ENCODE measurements at places on chromosomes 1 and 21.
A peak's percentile ranks its signal among the peaks of the same experiment; 100 is the strongest.

DNA sequence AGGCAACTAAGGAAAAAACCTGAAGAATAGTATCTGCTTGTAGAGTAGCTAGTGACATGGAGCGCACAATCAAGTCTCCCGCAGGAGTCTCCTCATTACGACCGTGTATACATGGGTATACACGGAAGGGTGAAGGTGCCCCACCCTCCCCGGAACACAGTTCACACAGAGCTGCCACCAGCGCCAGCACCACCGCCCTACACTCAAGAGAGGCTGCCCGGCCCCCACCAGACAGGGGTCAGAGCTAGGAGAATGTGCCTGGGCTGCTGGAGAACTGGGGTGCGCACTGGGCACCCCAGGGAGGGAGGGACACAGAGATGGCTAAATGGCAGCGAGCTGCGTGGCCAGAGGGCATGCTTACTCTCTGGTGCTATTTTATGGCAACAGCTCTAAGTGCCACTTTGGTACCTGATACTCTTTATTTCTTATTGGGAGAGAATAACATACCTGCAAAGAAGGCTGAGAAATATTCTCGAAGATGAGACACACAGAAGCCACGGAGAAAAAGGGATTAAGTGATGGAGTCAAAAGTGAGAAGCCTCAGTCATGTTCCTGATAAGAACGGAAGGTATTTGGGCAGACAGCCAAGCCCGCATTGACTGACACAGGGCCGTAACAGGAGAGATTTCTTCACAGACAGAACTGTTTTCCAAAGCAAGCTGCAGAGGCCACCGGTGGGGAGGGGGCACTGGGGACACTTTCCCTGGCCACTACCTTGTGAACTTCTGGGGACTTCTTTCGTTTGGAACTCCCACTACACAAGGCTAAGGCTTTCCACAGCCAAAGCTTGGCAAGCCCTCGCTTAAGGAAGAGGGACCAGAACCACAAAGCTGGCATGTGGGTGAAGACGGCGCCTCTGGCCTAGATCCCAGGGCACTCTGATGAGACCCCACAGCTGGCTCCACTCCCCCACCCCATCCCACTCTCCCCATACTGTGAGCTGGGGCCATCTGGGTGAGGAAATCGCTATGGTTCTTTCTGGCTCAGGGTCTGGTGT, 108.0 kb downstream of the PGBD5 start:
- no peak for DNase-seq

GRCh38 chr1:211133393-211133835, 534 bp downstream of the KCNH1 start:
- DNase-seq = no peak

- no peak for DNase-seq
Measured at GRCh38 chr21:34018910-34019309, 54.5 kb upstream of the MRPS6 start.

DNA sequence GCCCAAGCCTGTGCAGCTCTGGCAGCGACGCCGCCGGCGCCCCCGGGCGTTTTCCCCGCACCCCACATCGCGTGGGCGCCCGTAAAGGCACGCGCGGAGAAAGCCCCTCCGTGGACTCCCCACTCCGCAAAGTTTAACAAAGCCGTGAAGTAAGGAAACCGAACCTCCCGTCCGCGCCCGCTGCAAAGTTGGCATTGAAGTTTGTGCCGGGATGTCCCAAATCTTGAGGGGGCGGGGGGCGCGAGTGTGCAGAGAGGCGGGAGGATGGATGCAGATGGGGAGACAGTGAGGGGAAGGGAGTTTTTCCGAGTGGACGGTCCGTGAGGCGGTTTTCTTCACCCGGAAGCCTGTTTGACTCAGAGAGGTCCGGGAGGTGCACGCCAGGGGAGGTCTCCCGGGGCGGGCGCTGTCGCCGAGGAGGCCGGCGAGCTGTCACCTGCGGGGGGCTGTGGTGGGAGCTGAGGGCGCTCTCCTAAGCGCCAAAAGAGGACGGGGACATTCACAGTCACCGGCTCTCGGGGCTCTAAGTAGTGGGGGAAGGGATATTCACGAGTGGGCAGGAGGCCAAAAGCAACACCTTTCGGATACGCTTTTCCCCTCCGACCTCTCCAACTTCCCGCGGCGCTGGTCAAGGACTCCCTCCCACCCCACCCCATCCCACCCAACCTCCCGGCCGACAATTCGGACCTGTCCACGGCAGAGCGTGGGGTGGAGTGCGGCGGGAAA, 1.3 kb downstream of the WLS start:
- no peak for DNase-seq

DNA sequence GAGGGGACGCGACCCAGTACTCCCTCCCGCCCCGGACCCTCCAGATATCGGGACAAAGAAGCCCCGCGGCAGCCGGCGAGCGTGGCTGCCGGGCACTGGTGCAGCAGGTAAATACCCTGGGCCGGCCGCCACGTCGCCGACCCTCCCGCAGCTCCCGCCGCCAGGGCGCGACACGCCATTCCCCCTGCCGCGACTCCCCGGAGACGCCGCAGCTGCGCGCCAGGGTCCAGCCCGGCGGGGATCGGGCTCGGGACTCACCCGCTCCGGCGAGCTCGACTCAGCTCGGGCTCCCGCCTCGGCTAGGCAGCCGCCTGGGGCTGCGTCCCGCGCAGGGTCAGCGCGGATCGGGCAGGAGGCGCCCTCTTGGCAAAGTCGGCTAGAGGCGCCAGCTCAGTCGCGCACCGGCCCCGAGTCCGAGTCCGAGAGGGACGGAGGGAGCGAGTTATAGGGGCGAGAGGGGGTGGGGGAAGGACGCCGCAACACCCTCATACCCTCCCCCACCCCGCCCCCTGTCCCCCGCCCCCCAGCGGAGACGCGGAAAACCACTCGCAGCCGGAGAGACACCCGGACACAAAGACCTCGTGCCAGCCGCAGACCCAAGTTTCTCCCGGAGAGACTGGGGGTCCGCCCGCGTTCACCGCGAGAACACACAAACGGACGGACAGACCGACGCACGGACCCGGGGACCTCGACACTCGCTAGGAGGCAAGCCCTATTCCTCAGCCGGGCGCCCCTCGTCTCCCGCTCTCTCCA, 985 bp downstream of the SYT6 start:
- DNase-seq = no peak

- DNase-seq = peak; percentile 66
Measured at GRCh38 chr21:38349111-38349746, 92.4 kb downstream of the KCNJ15 start.

GRCh38 chr1:246856371-246856770, 75.4 kb downstream of the AHCTF1 start:
- DNase-seq = no peak

- DNase-seq = no peak
Measured at GRCh38 chr1:160011781-160012180, 20.0 kb downstream of the PIGM start.

- no peak for DNase-seq
Measured at GRCh38 chr21:38341546-38342012, 84.8 kb downstream of the KCNJ15 start.

DNA sequence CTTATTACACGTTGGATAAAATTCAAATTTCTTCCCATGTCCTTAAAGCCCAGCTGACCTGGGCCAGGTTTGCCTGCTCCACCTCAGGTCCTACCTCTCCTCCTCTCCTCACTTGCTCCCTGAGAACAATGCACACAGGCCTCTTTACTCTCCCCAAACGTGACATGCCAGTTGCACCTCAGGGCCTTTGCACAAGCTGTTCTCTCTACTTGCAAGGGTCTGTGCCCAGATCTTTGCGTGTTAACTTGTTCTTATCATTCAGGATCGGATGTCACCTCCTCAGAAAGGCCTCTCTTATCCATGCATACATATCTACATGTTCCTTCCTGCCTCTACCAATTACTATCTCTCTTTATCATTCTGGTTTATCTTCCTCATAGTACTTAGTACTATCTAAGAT, 14.7 kb upstream of the LEFTY1 start:
- no peak for DNase-seq

DNA sequence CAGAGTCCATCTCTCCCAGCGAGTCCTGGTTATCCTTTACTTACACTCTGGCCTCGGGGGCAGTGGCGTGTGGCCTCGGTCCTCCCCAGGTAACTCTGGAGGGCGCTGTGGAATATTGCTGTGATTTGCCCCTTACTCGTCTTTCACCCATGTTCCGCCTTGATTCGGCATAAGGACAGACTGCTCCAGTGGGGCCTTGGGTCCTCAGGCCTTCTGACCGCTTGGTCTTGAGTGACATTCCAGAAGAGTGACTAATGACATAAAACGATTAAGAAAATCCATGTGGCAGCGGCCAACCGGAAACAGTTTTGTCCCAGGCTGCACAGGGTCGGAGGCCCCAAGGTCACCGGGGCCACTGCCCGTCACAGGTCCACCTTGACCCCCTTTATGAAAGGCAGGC, 11.0 kb downstream of the ICMT start:
- DNase-seq = no peak

DNA sequence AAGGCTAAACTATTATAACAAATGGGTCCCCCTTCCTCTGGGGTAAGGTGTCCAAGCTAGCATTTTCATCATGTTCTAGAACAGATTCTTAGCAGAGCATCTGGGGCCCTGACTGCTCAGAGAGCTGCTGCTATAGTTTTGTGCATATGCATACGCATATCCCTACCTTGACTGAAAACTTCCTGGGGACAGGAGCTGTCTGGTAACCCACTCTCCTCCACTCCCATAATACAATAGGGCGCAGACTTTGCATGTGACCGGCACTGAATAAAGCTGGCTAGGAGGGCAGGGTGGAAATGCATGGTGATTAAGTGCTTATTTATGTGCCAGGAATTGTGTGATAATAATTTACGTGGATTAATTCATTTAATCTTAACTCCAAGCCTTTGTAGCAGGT, 11.6 kb downstream of the TRAF5 start:
- no peak for DNase-seq

DNA sequence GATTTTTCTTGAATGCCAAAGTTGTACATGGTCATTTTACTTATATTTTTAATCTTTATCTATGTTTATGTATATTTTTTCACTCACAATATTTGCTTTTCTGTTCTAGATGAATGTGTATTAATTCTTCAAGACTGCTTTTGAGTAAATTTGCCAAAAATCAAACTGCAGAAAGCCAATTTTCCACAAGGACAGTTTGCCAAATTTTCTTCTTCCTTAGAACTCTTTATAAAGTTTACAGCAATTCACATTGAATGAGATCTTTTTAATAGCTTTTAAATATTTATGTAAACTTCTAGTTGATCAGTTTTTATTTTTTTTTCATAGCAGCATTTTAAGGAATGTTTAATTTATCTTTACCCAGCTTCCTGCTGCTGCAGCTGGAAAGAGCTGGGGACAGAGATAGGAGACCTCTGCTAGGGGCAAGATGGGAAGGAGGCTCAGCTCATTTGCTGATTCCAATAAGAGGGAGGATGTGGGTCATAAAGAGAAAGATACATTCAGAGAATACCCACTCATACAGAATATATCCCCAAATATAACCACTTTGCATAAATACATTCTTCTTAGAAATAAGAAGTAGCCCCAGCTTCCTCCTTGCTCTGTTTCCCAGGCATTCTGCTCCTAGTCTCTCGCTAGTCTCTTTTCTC, 93.0 kb downstream of the ODF2L start:
- DNase-seq = no peak

DNA sequence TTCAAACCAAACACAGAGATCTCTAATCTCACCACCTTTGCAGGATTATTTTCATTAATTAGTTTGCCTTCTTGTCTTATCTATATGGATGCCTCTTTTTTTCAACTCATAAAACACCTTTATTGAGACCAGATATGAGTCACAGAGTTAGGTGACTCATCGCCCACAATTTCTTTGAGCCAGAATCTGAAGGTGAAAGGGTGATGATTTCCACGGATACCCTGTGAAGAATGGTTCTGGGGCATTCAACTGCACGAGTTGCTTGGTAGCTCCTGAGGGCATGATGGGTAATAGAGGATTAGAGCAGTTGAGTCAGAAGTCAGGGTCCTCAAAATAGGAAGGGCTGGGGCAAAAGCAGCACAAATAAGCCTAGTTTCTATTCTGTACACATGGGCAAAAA, 128.2 kb downstream of the TBX19 start:
- DNase-seq = peak; percentile 45

GRCh38 chr1:58290685-58291372, 255.7 kb downstream of the OMA1 start:
- DNase-seq = no peak

- no peak for DNase-seq
Measured at GRCh38 chr1:60245324-60245723, 171.8 kb upstream of the C1orf87 start.

- DNase-seq = no peak
Measured at GRCh38 chr21:25097648-25098047, 509.6 kb downstream of the MRPL39 start.

- no peak for DNase-seq
Measured at GRCh38 chr1:164614316-164614715, 55.3 kb downstream of the PBX1 start.

- DNase-seq = no peak
Measured at GRCh38 chr1:114078116-114078515, 75.6 kb downstream of the SYT6 start.

DNA sequence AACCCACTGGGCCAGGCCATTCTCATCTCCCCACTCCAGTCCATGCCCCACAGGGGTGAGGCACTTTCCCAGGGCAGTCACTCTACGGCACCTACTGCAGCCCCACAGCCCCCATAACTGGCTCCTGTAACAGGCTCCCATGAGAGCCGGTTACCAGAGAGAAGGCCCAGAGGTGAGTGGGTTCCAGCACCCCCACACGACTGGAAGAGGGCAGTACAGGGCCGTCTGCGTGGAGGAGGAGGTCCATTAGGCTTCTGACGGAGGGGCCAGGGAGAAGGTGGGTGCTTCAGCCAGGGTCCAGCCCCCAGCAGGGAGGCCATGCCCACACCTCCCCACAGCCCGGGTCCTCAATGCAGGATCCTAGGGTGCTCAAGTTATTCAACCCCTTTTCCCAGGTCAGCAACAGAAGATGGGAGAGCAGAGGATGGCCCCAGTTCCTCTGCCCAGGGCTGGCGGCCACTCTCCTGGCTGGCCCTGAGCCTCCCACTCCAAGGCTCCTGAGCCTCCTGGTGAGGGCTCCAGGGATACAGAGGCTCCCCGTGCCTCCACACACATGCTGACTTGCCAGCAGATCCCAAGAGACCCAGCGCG, 1.6 kb downstream of the ACAP3 start:
- no peak for DNase-seq

DNA sequence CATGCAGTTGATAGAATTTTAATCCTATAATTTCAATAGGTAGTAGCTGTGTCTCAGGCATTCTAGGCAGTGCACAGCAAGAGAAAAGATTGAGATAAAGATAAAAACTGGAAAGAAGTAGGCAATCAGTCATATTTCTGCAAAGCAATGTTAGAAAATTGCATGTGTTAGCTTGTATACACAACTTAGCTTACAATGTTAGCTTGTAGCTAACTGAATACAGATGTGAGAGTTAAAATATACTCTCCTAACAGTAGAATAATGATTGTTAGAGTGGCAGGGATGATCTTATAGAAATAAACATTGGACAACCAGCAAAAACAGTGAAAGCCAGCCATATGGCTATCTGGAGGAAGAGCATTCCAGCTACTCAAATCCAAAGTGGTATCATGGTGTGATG, 29.0 kb downstream of the PTPRC start:
- DNase-seq = no peak

DNA sequence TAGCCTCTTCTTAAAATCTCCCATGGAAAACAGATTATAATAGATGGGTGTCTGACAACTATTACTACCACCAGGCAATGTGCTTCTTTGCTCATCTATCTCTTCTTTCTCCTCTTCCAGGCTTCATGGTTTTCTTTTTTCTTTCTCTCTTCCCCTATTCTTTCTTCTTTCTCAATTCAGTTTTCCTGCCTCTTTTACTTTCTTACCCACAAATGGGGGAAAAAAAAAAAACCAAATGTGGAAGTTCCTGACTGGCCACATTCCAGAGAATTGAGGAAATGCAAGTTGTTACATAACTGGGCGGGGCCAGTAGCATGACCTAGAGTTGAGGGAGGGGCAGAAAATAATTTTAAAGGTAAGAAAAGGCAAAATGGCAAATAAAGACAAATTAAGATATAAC, 10.9 kb upstream of the SMG7 start:
- DNase-seq = no peak
